ENCODE measurements at places on chromosomes 13 and 19. TPM values are rescaled to one million over a fixed set of nuclear protein-coding genes. Genes with fewer than 3 reads are reported as not detected.
A peak's percentile ranks its signal among the peaks of the same experiment; 100 is the strongest.

DNA sequence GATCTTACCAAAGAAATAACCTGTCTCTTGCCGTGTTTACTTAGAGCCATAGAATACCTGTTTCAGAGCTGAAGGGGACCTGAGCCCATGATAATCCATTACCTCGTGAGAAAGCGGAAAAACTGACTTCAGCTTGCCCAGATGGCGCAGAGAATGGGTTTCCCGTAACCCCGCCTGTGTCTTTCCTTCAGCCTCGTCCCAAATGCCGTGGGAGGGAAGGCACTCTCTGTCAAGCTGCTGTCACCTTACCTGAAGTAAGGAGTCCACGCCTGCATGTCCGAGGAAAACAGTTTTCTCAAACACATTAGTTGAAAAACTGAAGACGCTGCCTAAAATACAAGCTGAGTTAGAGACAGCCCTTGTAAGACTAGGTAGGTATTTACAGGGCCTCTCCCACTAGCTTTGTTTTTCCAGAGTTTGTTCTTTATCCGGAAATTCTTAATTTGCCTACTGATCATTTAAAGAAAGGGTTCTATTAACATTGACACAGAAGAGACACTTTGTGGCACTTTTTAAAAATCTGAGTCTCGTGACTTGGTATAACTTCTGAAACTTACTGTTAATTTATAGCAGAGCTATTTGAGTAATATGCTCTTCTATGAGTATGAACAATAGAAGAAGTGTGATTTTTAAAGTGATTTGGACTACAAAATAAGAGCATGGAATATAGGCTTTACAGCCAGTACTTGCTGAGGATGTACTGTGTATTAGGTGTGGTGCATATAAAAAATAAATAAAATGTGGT lies 1.3 kb upstream of the INTS6 start:
- peaks cover 4% of the 10 kb centered on the region for H3K4me1 ChIP-seq
- DNase-seq = no peak
- H3K4me3 ChIP-seq = peak overlapping the region; percentile 56
- H3K27me3 ChIP-seq = no peaks in the 10 kb centered on the region
- peaks cover 23% of the 10 kb centered on the region for H3K36me3 ChIP-seq
- H3K27ac ChIP-seq = peak overlapping the region; percentile 95

- no peak overlapping the region for H3K4me3 ChIP-seq
- H3K4me1 ChIP-seq = peaks cover 3% of the 10 kb centered on the region
- no peak overlapping the region for H3K27ac ChIP-seq
- H3K27me3 ChIP-seq = no peaks in the 10 kb centered on the region
- no peaks in the 10 kb centered on the region for H3K36me3 ChIP-seq
These were observed 1.5 kb downstream of the KLK11 start for GRCh38 chr19:51024924-51025323.

DNA sequence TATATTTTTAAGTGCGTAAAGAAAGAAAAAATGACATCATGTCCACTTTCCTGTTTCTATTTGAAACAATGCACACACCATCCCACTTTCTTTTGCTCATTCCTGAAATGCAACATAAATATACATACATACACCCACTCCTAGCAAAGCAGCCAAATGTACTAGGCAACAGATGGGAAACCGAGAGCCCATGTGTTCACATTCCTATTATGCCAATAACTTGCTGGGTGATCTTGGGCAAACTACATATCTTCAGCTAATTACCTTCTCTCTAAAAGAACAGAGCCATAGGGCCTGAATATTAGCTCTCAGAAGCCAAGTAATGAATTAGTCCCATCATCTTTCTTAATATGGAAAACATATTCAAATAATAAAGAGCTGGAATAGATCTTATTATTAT lies 610.6 kb upstream of the ATXN8OS start:
- no peak overlapping the region for H3K4me3 ChIP-seq
- H3K36me3 ChIP-seq = no peaks in the 10 kb centered on the region
- no peak for DNase-seq
- H3K4me1 ChIP-seq = no peaks in the 10 kb centered on the region
- no peaks in the 10 kb centered on the region for H3K27me3 ChIP-seq

DNA sequence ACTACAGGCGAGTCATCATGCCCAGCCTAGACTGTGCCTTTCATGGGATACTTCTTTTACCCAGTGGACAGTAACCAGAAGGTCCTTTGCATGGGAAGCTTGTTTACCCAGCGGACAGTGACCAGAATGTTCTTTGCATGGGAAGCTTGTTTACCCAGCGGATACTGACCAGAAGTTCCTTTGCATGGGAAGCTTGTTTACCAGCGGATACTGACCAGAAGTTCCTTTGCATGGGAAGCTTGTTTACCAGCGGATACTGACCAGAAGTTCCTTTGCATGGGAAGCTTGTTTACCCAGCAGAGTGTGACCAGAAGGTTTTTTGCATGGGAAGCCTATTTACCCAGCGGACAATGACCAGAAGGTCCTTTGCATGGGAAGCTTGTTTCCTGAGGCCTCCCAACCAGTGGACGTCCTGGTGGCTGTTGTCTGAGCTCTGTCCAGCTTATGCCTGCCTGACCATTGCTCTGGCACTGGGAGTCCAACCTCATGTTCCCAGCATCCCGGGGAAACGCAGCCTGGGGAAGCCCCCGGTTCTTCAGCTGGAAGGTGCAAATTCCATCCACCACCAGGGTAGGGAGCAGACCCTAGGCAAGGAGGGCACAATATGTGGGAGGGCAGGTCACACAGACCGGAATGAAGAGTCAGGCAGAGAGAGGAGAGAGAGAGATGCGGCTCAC lies 41.6 kb upstream of the PDCD5 start:
- H3K36me3 ChIP-seq = no peaks in the 10 kb centered on the region
- H3K4me1 ChIP-seq = no peaks in the 10 kb centered on the region
- no peak overlapping the region for H3K4me3 ChIP-seq
- H3K27me3 ChIP-seq = no peaks in the 10 kb centered on the region

DNA sequence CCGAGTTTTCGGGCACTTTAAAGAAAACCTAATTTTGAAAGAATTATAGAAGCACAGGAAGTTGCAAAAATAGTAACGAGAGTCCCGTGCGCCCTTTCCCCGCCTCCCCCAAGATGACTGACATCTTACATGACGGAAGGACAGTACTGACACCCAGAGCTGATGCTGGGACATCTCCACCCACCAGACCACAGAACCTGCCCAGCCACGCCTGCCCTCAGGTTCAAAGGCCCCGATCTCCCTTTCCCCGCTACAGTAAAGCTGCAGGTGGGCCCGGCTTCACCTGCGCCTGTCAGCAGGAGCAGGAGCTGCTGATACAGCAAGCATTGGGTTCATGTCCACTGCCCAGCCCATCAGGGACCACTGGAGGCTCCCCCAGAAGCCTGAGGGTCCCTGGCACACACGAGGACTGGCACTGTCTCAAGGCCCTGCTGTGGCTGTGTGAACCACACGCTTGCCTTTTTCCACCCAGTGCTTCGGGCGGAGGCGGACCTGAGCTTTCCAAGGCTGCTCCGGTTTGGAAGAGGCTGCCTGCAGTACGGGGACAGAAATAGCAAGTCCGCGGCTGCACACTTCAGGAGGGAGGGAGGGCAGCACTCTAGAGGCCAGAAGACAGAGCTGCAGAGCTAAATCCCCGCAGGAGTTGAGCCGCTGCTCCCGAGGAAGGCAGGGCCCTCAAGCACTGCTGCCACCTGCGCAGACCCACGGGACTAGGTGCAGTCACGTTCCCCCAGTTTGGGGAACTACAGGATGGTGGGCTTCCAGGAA lies 8.7 kb downstream of the MAP2K2 start:
- DNase-seq = no peak
- no peak overlapping the region for H3K27ac ChIP-seq
- no peaks in the 10 kb centered on the region for H3K4me1 ChIP-seq
- H3K27me3 ChIP-seq = no peaks in the 10 kb centered on the region
- H3K36me3 ChIP-seq = no peaks in the 10 kb centered on the region

GRCh38 chr19:20273376-20273775 lies 106.4 kb downstream of the ZNF486 start:
- H3K27ac ChIP-seq = no peak overlapping the region
- no peak for DNase-seq
- H3K4me1 ChIP-seq = no peaks in the 10 kb centered on the region
- H3K27me3 ChIP-seq = no peaks in the 10 kb centered on the region
- H3K36me3 ChIP-seq = no peaks in the 10 kb centered on the region

DNA sequence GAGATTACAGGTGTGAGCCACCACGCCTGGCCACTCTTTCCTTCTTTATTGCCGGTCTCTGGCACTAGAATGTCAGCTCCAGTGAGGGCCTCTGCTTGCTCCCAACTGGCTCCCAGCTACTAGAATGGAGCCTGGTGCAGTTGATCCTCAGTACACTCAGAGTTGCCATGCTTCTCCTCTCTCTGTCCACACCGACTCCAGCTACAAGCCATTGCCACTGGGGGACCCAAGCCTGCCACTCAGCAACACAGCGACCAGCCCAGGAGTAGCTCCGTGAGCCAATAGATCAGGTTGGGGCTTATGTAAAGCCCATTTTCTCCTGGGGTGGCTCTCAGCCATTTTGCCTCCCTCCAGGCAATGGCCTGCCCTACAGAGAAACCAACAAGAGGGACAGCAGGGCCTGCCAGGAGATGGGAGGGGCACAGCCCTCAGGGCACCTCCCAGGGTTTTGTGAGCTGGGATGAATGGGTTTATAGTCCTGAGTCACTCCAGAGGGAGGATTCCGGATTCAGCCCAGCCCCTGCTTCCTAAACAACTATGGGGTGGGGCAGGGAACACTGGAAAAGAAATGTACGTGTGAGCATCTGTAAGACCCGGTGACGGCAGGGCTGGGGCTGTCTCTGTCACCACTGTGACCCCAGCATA lies 36.5 kb downstream of the OPA3 start:
- H3K36me3 ChIP-seq = no peaks in the 10 kb centered on the region
- no peaks in the 10 kb centered on the region for H3K4me1 ChIP-seq
- no peaks in the 10 kb centered on the region for H3K27me3 ChIP-seq
- no peak for DNase-seq
- H3K4me3 ChIP-seq = no peak overlapping the region
- no peak overlapping the region for H3K27ac ChIP-seq

DNA sequence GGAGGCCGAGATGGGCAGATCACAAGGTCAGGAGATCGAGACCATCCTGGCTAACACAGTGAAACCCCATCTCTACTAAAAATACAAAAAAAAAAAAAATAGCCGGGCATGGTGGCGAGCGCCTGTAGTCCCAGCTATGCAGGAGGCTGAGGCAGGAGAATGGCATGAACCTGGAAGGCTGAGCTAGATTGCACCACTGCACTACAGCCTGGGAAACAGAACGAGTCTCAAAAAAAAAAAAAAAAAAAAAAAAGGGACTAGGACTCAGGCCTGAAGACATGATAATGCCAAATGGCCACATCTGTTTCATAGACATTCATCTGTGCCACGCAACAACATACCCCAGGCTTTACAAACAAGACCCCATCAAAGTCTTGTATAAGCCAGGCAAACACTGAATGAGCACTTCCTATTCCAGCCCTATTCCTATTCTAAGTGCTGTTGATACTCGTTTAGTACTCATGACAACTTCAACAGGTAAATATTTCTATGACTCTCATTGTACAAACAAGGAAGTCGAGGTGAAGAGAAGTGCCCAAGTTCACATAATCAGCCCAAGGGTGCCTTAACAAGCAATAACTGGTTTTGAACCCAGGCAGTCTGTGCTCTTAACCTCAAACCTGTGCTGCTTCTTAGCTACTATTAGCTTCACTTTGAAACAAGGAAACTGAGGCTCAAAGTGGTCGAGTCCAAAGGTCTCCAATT lies 1.7 kb downstream of the B9D2 start:
- H3K36me3 ChIP-seq = no peaks in the 10 kb centered on the region
- peaks cover 3% of the 10 kb centered on the region for H3K4me1 ChIP-seq
- H3K27me3 ChIP-seq = no peaks in the 10 kb centered on the region
- H3K4me3 ChIP-seq = no peak overlapping the region
- no peak for DNase-seq
- no peak overlapping the region for H3K27ac ChIP-seq

Gene ACTMAP
- total RNA-seq = 5.5 TPM

DNA sequence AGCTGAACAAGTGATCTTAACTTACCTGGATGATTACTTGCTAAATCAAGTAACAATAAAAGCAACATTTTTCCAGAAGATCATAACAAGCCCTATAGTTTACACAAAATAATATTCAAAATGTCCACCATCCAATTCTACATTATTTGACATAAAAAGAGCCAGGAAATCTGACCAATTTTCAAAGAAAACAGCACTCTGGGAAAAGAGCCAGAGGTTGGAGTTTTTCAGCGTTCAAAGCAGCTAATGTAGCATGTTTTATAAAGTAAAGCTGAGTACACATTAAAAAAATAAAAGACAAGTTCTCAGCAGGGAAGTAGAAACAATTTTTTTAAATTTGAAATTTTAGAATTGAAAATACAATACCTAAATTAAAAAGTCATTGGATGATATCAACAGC lies 62.6 kb downstream of the UFM1 start:
- no peak overlapping the region for H3K27ac ChIP-seq
- no peaks in the 10 kb centered on the region for H3K4me1 ChIP-seq
- H3K36me3 ChIP-seq = no peaks in the 10 kb centered on the region
- no peak overlapping the region for H3K4me3 ChIP-seq
- DNase-seq = no peak
- H3K27me3 ChIP-seq = no peaks in the 10 kb centered on the region

- H3K36me3 ChIP-seq = no peaks in the 10 kb centered on the region
- no peak overlapping the region for H3K4me3 ChIP-seq
- no peaks in the 10 kb centered on the region for H3K27me3 ChIP-seq
- DNase-seq = no peak
- no peak overlapping the region for H3K27ac ChIP-seq
These were observed 89.7 kb downstream of the DCT start for GRCh38 chr13:94389604-94390351.

- no peaks in the 10 kb centered on the region for H3K27me3 ChIP-seq
- H3K27ac ChIP-seq = no peak overlapping the region
- H3K4me3 ChIP-seq = no peak overlapping the region
- DNase-seq = no peak
- no peaks in the 10 kb centered on the region for H3K4me1 ChIP-seq
These were observed 104.1 kb downstream of the NDFIP2 start for GRCh38 chr13:79585033-79585432.

DNA sequence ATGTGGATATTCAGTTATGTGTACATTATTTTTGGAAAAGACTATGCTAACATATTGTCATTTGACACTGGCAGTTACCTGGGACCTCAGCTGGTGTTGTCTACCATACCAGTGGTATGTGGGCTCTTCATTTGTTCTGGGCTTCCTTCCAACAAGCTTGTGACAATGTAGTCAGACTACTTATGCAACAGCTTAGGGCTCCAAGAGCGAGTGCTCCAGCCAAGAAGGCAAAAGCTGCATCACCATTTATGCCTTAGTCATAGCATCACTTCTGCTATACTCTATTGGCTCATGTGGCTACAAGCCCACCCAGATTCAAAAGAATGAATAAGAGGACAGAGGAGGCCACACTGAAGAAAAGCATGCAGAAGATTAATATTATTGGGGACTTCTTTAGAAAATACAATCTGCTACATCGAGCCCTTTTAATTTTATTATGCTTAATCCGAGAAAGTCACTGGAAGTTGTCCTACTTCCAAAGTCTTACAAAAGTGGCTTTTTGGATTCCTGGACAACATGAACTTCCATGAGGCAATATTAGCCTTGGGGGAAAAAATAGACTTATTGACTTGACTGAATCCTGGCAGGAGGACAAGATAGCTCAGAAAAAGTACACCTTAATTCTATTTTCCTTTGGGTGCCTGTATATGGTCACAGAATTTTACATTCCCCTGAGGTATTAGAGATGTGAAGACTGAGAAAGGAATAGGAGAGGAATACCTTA lies 529.4 kb upstream of the HTR2A start:
- H3K4me1 ChIP-seq = no peaks in the 10 kb centered on the region
- peak; percentile 8 for DNase-seq
- no peaks in the 10 kb centered on the region for H3K36me3 ChIP-seq
- no peak overlapping the region for H3K4me3 ChIP-seq
